ENCODE measurements at places on chromosomes 3 and 15. TPM values are rescaled to one million over a fixed set of nuclear protein-coding genes. Genes with fewer than 3 reads are reported as not detected.

DNA sequence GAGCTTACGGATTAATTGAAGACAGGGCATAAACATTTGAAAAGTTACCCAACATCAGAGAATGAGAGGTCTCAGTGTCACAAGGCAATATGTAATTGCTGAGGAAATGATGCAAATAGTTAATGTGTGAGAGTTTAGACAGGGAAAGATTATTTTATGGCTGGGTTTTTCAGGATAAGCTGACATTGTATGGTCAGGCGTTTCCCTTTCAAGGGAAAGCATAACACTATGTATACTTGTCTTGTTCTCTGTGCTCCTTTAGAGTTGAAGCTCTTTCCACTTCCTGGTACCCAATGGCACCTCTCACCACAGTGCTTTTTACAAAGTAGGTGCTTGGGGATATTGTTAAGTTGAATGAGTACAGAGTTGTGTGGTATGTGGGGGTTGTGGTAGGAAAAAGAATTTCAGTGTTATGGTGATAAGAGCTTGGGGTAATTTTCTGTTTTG, 19.9 kb downstream of the IQGAP1 start:
- no peak for DNase-seq
- no peaks in the 10 kb centered on the region for H3K4me1 ChIP-seq
- no peaks in the 10 kb centered on the region for H3K36me3 ChIP-seq
- H3K27ac ChIP-seq: no peak overlapping the region
- H3K4me3 ChIP-seq: no peak overlapping the region

DNA sequence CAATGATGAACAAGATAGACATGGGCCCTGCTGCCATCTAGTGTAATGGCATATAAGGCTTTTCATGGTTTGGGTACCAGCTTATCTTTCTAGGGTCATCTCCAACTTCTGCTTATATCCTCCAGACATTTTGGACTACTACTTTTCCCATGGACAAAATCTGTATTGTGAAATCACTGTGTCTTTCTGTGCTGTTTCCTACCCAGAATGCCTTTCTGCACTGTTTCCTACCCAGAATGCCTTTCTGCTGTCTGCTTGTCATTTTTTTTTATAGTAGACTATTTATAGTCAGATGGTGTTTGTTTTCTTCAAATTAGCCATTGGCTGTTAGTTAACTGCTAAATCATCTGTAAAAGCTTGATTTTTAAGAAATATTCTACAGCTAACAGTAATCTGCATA, 20.1 kb downstream of the VPS8 start:
- H3K36me3 ChIP-seq: peaks cover 6% of the 10 kb centered on the region
- H3K27me3 ChIP-seq: no peaks in the 10 kb centered on the region
- H3K4me1 ChIP-seq: no peaks in the 10 kb centered on the region

GRCh38 chr3:66297900-66298299, 77.1 kb downstream of the SLC25A26 start:
- DNase-seq: no peak
- no peaks in the 10 kb centered on the region for H3K27me3 ChIP-seq
- no peaks in the 10 kb centered on the region for H3K36me3 ChIP-seq
- no peak overlapping the region for H3K27ac ChIP-seq

DNA sequence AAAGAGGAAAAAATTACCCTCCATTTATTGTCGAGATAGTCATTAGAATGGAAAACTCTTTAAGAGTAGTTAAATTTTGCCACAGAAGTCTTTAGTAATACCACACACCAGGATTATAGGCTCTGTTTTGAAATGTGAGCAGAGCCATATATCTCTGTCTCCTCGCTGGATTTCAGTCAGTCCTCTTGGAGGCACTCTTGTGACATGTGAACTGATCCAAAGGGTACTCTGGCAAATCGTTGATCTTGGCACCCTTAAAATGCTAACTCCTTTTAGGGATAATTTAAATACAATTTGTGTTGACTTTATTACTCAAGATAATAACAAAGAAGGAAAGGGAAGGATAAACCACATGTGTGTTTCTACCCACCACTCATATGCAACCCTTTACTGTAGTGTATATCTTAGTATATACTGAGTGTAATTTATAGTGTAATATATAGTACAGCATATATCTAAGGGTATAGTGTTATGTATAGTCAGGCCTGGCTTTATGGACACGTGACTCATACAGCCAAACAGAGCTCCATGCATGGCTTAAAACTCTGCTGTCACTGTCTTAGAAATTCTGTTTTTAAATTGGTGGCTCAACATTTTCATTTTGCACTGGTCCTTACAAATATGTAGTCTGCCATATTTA, 12.3 kb upstream of the KPNA4 start:
- no peaks in the 10 kb centered on the region for H3K36me3 ChIP-seq
- H3K4me3 ChIP-seq: no peak overlapping the region
- no peaks in the 10 kb centered on the region for H3K27me3 ChIP-seq

DNA sequence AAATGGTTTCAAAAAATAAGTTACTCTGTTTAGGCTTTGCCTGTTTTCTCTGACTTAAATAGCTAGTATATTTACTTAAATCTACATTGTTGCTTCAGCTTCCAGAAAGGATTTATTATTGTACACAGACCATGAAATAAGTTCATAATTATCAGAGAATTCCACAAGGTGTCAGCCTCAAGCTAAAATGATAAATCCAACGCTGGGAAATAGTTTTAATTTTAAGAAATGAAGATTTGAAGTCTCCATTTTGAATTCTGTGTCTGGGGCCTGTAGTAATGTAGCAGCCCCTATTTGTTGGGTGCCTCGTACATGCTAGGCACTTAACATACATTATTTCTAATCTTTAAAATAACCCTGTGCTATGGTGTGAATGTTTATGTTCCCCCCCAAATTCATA, 92.6 kb upstream of the KCNMB2 start:
- no peak for DNase-seq
- H3K36me3 ChIP-seq: no peaks in the 10 kb centered on the region
- no peak overlapping the region for H3K27ac ChIP-seq

- H3K27me3 ChIP-seq: no peaks in the 10 kb centered on the region
- peak overlapping the region; percentile 95 for H3K27ac ChIP-seq
- no peak for DNase-seq
- peaks cover 24% of the 10 kb centered on the region for H3K4me1 ChIP-seq
- H3K4me3 ChIP-seq: peak overlapping the region; percentile 72
These were observed 353 bp downstream of the ATG3 start for GRCh38 chr3:112561484-112561733.

DNA sequence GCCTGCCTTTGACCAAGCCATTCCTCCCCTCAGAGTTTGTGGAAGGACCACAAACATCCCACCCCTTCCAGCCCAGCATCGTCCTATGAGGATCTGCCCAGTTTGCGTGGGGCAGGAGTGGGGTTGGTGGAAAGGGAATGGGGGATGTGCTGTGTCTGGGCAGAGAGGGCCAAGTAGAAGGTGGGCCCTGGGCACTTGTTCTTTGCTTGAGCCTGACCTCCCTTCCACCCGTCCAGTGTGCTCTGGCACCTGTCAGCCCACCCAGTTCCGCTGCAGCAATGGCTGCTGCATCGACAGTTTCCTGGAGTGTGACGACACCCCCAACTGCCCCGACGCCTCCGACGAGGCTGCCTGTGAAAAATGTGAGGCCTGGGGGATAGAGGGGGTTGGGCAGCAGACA, 10.3 kb downstream of the SPINT1 start:
- H3K27ac ChIP-seq: no peak overlapping the region
- no peak overlapping the region for H3K4me3 ChIP-seq
- H3K27me3 ChIP-seq: no peaks in the 10 kb centered on the region
- DNase-seq: no peak
- H3K4me1 ChIP-seq: no peaks in the 10 kb centered on the region
- no peaks in the 10 kb centered on the region for H3K36me3 ChIP-seq

RHCG gene
- not detected for total RNA-seq

SLC22A14 gene
- not detected for total RNA-seq

GRCh38 chr3:122392868-122393844, 9.2 kb downstream of the FAM162A start:
- H3K27ac ChIP-seq: no peak overlapping the region
- peak; percentile 57 for DNase-seq
- H3K4me3 ChIP-seq: no peak overlapping the region
- no peaks in the 10 kb centered on the region for H3K27me3 ChIP-seq
- H3K36me3 ChIP-seq: no peaks in the 10 kb centered on the region
- H3K4me1 ChIP-seq: no peaks in the 10 kb centered on the region

DNA sequence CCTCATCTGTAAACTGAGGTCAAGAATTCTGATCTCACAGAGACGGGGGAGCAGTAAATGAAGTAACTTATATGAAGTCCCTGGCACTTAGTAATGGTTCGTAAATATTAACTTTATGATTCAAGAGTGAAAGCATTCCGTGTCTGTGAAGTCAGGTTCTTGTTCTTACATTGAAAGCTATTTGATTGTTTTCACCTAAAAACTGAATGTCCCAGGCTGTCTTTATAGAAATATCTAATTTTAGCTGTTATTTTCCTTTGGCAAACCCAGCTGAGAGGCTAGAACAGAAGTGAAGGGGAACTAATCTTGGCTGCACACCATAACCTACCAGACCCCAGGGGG, 84.5 kb downstream of the CHSY1 start:
- H3K4me1 ChIP-seq: peaks cover 3% of the 10 kb centered on the region
- no peak overlapping the region for H3K27ac ChIP-seq
- DNase-seq: no peak
- no peaks in the 10 kb centered on the region for H3K36me3 ChIP-seq

SEMA3G gene
- 3.4 TPM for total RNA-seq

GRCh38 chr3:172065967-172066762, 26.8 kb downstream of the FNDC3B start:
- no peak overlapping the region for H3K4me3 ChIP-seq
- H3K27me3 ChIP-seq: no peaks in the 10 kb centered on the region
- no peak overlapping the region for H3K27ac ChIP-seq
- no peak for DNase-seq

GRCh38 chr3:177190756-177191681, 6.3 kb downstream of the TBL1XR1 start:
- no peaks in the 10 kb centered on the region for H3K27me3 ChIP-seq
- H3K4me1 ChIP-seq: peaks cover 33% of the 10 kb centered on the region
- no peak overlapping the region for H3K4me3 ChIP-seq
- H3K27ac ChIP-seq: peak overlapping the region; percentile 83
- H3K36me3 ChIP-seq: no peaks in the 10 kb centered on the region

ADAMTS9 gene
- total RNA-seq: 32.1 TPM

- peaks cover 38% of the 10 kb centered on the region for H3K4me1 ChIP-seq
- H3K36me3 ChIP-seq: no peaks in the 10 kb centered on the region
- no peak overlapping the region for H3K4me3 ChIP-seq
- DNase-seq: no peak
- no peaks in the 10 kb centered on the region for H3K27me3 ChIP-seq
These were observed 84.6 kb downstream of the ANO10 start for GRCh38 chr3:43537225-43537624.

ZCWPW2 gene
- 0.60 TPM for total RNA-seq

SYNPR gene
- total RNA-seq: 0.59 TPM

DNA sequence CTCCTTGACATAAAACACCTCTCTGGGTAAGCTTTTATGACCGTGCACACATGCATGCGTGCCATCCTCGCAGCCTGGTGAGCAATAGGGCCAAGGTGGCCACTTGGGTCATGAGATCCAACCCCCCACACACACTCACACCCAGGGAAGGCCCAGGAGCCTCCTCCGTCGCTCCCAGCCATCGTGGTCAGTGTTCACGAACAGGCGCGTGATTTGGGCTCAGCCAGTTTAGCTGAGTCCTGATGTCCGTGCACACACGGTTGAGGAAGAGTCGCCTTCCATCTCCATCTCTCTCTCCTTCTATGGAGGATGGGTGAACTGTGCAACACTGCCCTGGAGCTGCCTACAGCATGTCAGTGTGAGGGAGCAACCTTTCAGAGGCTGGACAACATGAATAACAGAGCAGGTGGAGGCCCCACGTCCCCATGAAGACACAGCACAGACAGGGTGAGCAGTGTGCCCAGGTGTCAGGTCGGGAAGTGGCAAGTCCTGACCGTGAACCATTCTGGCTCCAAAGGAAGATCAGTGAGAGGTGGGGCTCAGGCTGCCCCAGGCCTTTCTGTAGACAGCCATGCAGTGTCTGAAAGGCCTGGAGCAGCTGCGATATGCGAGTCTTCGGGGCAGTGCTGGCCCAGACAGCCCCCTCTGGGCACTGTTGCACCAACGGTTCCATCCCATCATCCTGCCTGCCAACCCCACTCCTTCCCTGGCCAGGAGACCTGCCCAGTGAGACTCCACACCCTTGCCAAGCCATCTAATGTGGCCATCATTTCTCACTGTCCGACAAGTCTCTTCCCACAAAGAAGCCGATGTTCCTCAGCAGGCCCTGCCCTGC, 253.4 kb downstream of the OCA2 start:
- no peak overlapping the region for H3K4me3 ChIP-seq
- H3K27ac ChIP-seq: no peak overlapping the region
- DNase-seq: no peak

DNA sequence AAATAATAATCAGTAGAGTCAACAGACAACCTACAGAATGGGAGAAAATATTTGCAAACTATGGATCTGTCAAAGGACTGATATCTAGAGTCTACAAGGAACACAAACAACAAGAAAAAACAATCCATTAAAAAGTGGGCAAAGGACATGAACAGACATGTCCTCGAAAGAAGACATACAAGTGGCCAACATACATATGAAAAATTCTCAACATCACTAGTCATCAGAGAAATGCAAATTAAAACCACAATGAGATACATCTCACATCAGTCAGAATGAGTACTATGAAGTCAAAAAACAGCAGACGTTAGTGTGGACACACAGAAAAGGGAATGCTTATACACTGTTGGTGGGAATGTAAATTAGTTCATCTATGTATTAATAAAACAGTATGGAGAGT, 33.7 kb downstream of the SLC2A2 start:
- no peaks in the 10 kb centered on the region for H3K4me1 ChIP-seq
- no peaks in the 10 kb centered on the region for H3K27me3 ChIP-seq
- no peak overlapping the region for H3K27ac ChIP-seq
- H3K4me3 ChIP-seq: no peak overlapping the region

DNA sequence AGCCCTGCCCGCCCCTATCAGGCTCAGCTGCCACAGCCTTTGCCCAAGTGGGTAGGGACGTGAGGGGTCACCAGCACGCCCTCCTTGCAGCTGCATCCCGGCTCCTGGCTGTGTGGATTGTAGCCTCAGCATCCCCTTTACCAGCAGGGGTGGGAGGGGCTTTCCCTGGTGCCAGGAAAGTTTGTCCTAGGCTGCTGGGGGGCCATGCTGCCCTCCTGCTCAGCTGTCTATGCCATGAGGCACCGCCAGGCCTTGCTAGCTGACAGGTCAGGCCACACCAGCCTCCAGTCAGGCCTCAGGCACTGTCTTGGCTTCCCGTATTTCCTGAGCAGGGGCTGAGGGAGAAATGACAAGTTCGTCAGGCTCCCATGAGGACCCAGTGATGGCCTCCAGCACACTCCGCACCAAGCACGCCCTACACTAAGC, 32.3 kb downstream of the TKT start:
- DNase-seq: no peak
- H3K4me3 ChIP-seq: no peak overlapping the region
- H3K36me3 ChIP-seq: no peaks in the 10 kb centered on the region
- H3K27ac ChIP-seq: no peak overlapping the region
- H3K27me3 ChIP-seq: peaks cover under 1% of the 10 kb centered on the region
- H3K4me1 ChIP-seq: no peaks in the 10 kb centered on the region

DNA sequence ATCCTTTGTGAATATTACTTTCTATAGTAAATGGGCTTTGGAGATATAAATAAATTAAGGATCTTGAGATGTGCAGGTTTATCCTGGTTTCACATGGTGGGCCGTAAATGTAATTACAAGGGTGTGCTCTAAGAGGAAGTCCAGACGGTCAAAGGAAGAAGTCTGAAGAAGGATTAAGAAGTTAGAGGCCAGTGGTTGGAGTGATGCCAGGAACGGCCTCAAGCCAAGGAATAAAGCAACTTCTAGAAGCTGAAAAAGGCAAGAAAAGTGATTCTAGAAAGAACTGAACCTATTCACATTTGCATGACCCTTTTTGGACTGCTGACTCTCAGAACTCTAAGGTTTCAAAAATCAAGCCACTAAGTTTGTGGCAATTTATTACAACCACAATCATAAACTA, 981.3 kb upstream of the ALCAM start:
- no peak overlapping the region for H3K4me3 ChIP-seq
- no peak for DNase-seq
- H3K36me3 ChIP-seq: no peaks in the 10 kb centered on the region
- H3K27me3 ChIP-seq: no peaks in the 10 kb centered on the region
- no peak overlapping the region for H3K27ac ChIP-seq

C3orf52 gene
- 2.4 TPM for total RNA-seq
